Cardiac septum (tissue), 1 donor: ENCODE measurements at places on chromosomes 7 and 10. TPM values are rescaled to one million over a fixed set of nuclear protein-coding genes. Genes with fewer than 3 reads are reported as not detected.

NHLRC2 gene
- 58.4 TPM for total RNA-seq

GOLGA7B gene
- 0.54 TPM for total RNA-seq

STEAP1B gene
- total RNA-seq: 0.92 TPM

MACROH2A2 gene
- 15.3 TPM for total RNA-seq

KAZALD1 gene
- total RNA-seq: 12.1 TPM

CSGALNACT2 gene
- total RNA-seq: 14.2 TPM
